ENCODE measurements at places on chromosomes 12 and 14.
A peak's percentile ranks its signal among the peaks of the same experiment; 100 is the strongest.

DNA sequence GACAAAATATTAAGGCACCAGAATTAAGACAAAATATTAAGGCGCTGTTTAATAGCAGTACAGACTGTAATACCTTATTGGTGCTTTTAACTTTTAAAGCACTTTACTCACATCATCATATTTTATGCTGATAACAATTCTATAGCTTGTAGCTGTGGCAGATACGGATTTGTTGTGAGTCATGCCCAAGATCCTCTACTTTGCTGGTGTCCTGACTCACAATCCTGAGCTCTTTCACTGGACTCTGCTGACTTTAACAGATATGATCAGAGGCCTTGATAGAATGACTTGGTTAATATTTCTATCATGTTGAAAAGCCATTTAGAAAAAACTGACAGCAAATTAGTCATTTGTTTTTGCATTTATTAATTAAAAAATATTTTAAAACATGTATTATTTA, 99.0 kb upstream of the PKP2 start:
- DNase-seq = no peak

GRCh38 chr12:13164921-13165616, 31.5 kb upstream of the EMP1 start:
- peak; percentile 82 for DNase-seq

GRCh38 chr14:92437729-92438285, 75.8 kb upstream of the RIN3 start:
- no peak for DNase-seq

GRCh38 chr14:54728700-54729527, 162.0 kb downstream of the SAMD4A start:
- no peak for DNase-seq

DNA sequence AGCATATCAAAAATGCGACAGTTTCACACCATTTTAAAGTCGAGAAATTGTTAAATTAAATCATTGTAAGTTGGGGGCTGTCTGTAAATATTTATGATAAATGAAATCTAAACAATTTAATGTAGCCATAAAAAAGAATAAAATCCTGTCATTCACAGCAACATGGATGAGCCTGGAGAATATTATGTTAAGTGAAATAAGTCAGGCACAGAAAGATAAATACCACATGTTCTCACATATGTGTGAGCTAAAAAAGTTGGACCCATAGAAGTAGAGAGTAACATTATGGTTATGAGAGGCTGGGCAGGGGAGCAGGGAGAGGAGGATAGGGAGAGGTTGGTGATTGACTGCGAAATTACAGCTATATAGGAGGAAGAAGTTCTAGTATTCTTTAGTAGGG, 135.9 kb downstream of the GARIN6 start:
- no peak for DNase-seq

- peak; percentile 49 for DNase-seq
Measured at GRCh38 chr12:32367381-32367780, 32.0 kb upstream of the FGD4 start.

GRCh38 chr14:29126361-29126760, 359.8 kb downstream of the FOXG1 start:
- DNase-seq = no peak

DNA sequence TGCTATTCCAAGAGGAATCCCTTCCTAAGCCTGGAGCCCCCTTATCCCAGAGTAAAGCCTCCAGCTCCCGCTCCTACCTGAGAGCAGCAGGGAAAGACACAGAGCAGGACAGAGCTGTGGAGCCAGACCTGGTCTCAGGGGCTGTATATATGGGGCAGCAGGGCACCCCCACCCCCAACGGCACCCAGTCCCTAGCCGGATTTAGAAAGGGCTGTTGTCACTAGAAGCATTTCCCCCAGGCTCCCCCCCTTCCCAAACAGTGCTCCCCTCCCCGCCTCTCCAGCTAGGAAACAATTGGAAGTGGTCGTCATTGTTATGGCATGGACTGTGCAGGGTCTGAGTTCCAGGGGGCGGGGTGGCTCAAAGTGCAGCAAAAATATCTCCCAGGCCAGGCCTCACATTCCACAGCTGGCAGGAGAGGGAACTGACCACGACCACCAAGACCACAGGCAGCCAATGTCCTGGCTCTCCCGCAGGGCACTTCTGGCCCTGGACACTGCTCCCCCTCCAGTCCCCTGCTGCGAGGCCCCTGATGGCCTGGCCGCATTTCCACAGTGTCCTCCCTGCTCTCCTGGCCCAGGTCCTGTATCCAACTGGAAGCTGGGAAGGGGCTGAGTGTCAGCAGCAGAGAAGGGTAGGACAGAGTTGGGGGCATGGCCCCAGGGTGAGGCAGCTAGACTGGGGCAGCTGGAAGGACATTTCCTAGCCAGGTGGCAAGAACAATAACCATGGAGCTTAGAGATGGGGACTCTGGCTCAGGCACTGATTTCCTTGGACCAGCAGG, at the start of gene MYH7:
Gene MYH7, minus strand, starts transcription at position 118 of the 784 bp plus-strand sequence. CDS start 1,928 bp downstream, outside the sequence.
- no peak for DNase-seq

DNA sequence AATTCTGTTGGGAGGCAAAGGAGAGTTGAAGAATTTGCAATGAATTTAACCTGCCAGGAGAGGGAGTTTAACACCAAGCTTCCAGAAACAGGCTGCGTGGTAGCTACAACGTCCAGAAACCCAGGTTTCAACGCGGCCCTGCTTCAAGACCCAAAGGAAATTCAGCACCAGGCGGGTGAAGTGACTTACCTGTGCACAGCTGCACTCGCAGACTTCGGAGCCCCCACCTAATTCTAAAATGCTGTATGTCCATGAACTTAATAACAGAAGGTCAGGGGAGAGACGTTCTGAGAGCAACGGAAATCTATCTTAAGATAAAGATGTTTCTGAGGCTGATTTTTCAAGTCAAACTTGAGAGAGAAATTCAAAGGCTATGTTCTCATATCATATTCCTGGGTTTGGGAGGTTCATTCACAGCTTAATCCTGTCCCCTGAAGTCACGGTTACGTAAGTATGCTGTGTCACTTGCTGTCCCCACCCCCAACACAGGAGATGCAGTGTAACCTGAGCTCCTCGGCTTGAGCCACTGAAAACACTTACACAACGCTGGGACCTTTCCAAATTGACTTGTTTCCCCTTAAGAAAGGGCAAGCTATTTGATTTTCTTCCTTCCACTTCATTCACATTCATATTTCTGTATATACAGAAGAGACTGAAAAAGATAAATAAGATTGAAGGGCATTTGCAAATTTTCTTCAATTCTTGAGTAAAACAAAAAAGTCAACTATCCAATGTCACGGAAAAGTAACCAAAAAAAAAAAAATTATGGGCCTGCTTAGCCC, 22.7 kb downstream of the CLIP1 start:
- peak; percentile 85 for DNase-seq

- no peak for DNase-seq
Measured at GRCh38 chr12:94990222-94990621, 13.3 kb downstream of the NDUFA12 start.

- DNase-seq = no peak
Measured at GRCh38 chr12:16299403-16299802, 21.9 kb upstream of the SLC15A5 start.

- DNase-seq = no peak
Measured at GRCh38 chr12:29565727-29566126, 68.2 kb upstream of the OVCH1 start.

GRCh38 chr14:73553845-73554244, 4.9 kb downstream of the HEATR4 start:
- no peak for DNase-seq

DNA sequence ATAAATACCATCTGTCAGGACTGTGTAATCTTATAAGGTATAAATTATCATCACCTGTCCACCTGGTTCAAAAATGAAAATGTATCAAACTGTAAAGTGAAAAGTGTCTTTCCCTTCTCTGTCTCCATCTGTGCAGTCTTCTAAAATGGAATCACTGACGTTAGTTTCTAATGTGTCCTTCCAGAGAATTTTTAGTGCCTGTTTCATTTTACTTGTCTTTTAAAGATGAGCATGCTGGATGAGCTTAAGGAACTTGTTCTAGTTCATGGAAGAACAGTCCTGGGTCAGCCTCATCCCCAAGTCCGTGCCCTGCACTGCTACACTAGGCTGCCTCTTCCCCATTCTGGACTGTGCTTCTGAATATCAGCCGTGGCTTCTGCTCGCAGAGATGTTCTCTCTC, 5.4 kb upstream of the NT5DC3 start:
- no peak for DNase-seq

DNA sequence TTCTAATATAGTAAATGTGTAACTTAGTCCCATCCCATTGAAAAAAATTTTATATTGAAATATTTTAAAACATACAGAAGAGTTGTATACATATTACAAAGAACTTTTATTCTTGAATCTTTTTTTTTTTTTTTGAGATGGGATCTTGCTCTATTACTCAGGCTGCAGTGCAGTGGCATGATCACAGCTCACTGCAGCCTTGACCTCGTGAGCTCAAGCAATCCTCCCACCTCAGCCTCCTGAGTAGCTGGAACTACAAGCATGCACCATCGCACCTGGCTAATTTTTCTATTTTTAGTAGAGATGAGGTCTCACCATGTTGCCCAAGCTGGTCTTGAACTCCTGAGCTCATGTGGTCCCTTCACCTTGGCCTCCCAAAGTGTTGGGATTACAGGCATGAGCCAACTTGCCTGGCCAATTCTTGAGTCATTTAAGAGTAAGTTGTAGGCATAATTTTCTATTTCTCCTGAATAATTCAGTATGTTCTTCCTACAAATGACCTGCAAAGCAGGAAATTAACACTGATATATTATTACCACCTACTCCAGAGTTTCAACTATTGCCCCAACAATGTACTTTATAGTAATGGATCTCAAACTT, 153.0 kb upstream of the BMP4 start:
- DNase-seq = peak; percentile 52

- no peak for DNase-seq
Measured at GRCh38 chr14:80518173-80518572, 306.9 kb upstream of the DIO2 start.

GRCh38 chr12:93130366-93131054, 201.4 kb upstream of the EEA1 start:
- no peak for DNase-seq

- DNase-seq = peak; percentile 94
Measured at GRCh38 chr12:5441497-5442236, 9.8 kb downstream of the NTF3 start.

DNA sequence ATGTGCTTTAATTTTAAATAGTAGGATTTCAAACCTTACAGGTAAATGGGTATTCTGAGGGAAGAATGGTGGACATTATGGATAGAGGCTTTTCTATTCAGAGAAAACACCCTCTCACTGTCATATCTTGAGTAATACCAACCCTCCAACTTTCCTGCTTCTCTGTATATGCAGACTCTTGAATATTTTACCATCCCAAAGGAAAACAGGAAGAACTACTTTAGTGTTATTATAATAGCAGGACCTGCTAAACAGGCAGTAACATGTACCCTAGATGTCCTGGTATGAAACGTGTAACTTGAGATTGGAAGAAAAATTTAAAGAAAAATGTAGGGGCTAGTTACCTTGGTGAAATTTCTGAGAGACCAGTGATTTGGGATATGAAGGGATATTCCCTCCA, 82.9 kb upstream of the TRHDE start:
- DNase-seq = no peak

DNA sequence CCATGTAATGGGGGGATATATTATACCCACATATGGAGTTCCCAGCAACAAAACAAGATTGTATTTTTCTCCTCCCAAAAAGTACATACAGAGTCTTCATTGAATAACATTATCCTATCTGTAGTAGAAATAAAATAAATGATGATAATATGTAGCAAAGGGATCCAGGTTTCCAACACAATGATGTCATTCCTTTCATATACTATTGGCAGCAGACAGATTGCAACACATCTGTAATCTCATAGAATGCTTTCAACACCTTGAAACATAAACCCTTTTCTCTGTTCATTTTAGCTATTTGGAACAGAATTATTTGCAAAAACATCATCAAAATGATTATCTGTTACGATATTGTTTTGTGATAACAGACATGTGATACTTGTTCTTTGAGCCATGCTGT, 317.6 kb downstream of the DPF3 start:
- no peak for DNase-seq

GRCh38 chr12:98417266-98417665, 98.1 kb upstream of the TMPO start:
- no peak for DNase-seq

- DNase-seq = no peak
Measured at GRCh38 chr14:74292061-74292460, 10.7 kb downstream of the ABCD4 start.

GRCh38 chr14:69842686-69843420, 36.4 kb upstream of the SMOC1 start:
- no peak for DNase-seq

GRCh38 chr12:16603260-16603915, 2.6 kb downstream of the LMO3 start:
- no peak for DNase-seq

DNA sequence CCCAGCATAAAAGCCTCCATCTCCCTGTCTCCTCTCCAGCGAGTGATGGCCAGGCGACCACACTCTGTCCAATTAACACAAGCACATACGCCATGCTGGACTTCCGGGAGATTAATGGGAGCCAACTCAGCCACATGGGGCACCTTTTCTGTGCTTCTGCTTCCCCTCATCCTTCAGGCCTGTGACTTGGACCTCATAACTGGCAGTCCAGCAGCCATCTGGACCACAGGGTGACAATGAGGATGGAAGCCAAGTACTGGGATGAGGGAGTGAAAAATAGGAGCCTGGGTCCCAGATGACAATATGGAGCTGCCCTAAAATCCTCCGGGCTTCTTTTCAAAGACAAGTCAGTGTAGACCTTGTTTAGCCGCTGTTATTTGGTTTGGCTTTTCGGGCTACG, 12.8 kb downstream of the MAP3K9 start:
- DNase-seq = no peak

- no peak for DNase-seq
Measured at GRCh38 chr12:1811281-1811947, 9.0 kb upstream of the LRTM2 start.

GRCh38 chr12:79858518-79858917, 76.4 kb downstream of the PPP1R12A start:
- DNase-seq = no peak

DNA sequence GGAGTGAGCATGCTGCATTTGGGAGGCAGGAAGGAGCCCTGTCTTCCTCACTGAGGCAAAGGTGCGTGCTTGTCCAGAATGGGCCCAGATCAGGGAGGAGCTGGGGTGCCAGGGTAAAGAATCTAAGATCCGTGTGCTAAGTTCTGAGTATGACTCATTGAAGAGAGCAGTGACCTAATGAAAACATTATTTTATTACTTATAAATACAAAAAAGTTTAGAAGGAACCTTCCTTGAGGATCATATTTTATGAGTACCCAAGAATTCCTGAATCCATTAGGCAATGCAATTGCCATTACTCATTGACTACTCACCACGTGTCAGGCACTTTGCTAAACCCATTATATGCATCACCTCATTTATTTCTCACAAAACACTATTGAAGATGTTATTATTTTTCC, 264.7 kb downstream of the EGLN3 start:
- peak; percentile 92 for DNase-seq

All from kidney tubule cell (primary cell).